ENCODE measurements at places on chromosomes 1 and 21.

DNA sequence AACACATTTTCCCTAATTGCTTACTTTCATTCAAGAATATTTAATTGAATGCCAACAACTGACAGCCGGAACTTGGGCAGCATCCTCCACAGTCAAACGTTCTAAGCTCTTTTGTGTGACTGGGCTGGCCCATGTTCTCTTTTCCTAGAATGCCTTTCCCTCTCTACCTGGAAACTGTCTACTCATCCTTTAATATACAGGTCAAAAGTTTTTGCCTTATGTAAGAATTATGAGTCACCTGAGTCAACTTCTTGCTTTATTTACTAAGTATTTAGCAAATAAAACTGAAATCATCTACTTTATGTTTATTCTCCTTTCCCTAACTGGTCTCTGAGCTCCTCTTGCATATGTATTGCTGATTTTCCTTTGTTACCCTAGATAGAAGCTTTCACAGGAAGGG is 172.2 kb downstream of the CHRM3 start:
- H3K27ac ChIP-seq: no peak overlapping the region
- H3K36me3 ChIP-seq: no peaks in the 10 kb centered on the region
- DNase-seq: no peak
- no peak overlapping the region for H3K4me3 ChIP-seq
- H3K4me1 ChIP-seq: no peaks in the 10 kb centered on the region
- no peaks in the 10 kb centered on the region for H3K27me3 ChIP-seq

DNA sequence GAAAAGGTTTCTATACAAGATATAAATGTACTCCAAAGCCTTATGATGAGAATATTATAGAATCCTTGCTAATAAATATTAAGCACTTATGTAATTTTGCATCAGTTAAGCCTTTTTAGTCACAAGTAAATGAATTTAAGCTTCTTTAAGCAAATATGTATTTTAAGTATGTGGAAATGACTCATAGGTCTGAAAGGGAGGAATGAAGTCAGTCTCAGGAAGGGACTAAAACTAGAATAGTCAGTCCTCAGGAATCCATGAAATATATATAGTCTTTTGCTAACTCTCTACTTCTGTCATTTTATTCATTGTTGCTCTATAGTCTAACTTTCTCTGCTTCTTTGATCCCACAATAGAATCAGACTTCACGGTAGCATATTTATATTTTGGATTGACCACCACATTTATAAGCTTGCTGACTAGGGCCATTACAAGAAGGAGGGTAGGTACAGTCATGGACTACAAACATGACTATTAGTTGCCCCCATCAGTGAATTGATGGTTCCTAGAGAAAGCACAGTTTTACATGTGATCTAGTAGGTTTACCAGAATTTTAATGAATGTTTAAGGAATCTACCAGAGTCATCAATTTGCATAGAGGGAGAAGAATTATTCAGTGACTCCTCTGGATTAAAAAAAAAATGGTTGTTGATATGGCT is 20.2 kb upstream of the RABGGTB start:
- H3K4me1 ChIP-seq: no peaks in the 10 kb centered on the region
- H3K4me3 ChIP-seq: no peak overlapping the region
- DNase-seq: no peak
- no peaks in the 10 kb centered on the region for H3K27me3 ChIP-seq

DNA sequence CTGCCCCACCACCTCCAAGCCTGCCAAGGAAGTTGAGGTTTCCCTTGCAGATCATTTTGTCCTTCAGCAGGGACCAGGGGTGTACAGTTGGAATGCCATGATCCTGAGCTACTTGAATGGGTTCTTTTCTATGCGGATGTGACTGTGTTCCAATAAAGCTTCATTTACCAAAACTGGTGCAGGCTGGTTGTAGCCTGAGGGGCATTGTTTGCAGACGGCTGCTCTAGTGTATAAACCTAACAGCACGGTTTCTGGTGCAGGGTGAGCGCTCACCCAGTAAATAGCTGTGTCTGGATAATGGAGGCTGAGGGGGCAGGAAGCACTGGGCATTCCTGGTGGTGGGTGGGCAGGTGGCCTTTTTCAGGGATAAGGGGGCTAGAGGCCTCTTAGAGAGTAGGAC is 72.7 kb upstream of the ACTL8 start:
- H3K27me3 ChIP-seq: no peaks in the 10 kb centered on the region
- H3K4me3 ChIP-seq: no peak overlapping the region
- no peak overlapping the region for H3K27ac ChIP-seq
- H3K4me1 ChIP-seq: peaks cover 30% of the 10 kb centered on the region
- peaks cover 22% of the 10 kb centered on the region for H3K36me3 ChIP-seq

DNA sequence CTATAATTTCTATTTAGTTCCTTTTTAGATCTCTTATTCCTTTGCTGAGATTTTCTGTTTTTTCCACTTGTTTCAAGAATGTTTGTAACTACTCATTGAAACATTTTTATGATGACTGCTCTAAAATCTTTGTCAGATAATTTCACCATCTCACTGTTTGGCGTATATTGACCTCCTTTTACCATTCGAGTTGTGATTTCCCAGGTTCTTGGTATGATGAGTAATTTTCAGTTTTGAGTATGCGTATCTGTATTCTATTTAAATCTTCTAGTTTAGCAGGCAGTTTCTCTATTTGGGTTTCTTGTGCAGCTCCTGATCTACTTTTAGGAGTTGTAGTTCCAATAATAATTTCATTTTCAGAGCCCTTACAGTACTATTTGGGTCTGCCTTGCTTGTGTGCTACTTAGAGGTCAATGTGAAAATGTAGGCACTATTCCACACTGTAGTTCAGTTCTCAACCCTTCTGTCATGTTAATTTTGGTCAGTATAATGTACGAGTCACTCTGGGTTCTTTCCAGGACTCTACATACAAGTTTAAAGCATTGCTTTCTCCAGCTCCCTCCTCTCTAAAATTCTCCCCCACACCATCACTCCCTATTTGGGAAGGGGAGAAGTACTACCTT is 115.5 kb downstream of the ACBD6 start:
- no peak overlapping the region for H3K4me3 ChIP-seq
- H3K36me3 ChIP-seq: peaks cover 7% of the 10 kb centered on the region
- no peak for DNase-seq
- H3K27ac ChIP-seq: no peak overlapping the region
- H3K27me3 ChIP-seq: no peaks in the 10 kb centered on the region
- no peaks in the 10 kb centered on the region for H3K4me1 ChIP-seq

DNA sequence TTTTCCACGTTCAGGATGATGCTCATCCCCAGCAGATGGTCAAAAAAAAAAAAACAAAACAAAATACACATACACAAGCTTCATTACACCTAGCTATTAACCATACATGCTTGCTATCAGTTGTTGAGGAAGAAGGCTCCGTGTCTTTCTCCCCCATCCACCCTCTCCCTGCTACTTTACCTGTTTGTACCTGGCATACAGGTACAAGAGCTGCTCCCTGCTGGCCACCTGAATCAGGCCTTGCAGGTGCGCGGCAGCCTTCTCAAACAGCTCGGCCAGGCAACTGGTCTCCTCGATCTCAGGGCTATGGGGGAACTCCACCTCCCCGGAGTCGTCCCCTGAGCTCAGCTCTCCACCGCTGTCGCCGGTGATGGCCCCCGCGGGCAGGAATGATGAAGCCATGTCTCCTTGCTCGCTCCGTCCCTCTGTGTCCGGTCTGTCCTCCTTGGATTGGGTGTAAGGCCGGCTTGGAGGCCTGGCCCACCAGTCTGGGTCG is 464 bp downstream of the ACBD6 start:
- H3K27ac ChIP-seq: peak overlapping the region; percentile 93
- no peaks in the 10 kb centered on the region for H3K36me3 ChIP-seq
- H3K27me3 ChIP-seq: no peaks in the 10 kb centered on the region
- H3K4me1 ChIP-seq: peaks cover 21% of the 10 kb centered on the region
- peak overlapping the region; percentile 82 for H3K4me3 ChIP-seq

Data from suprapubic skin (tissue), 4 donors.